ENCODE measurements at places on chromosomes 6 and 20.

DNA sequence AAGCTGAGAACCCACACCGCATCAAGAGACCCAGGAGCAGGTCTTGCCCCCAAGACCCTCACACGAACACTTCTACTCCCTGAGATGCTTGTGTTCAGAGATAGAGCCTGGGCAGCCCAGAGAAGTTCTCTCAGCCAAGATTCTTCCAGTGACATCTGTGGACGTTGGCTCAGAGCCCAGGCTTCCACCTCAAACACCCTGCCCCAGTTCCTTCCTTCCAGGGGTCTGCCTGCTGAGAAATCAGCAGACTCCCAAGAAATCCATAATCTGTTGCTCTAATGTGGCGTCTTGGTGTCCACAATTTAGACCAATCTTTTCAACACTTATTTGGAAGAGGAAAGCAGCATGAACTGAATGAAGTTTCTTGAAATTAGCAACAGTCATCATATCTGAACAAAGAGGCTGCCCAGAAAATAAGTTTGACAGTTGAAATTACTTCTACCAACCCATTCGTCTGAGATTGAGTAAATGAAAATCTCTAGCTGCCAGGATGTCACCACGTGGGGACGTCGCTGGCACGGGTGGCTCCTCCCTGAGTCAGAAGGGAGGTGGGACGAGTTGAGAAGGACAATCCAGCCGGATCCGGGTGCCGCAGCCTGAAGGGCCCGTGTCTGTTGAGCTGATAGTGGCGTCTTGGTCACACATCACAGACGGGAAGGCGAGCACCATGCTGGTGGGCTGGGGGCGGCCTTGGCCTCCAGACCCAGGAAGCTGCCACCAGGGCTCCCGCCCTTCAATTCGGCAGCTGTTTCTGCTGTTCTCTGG is 400.9 kb downstream of the TAF4 start:
- no peak for DNase-seq

DNA sequence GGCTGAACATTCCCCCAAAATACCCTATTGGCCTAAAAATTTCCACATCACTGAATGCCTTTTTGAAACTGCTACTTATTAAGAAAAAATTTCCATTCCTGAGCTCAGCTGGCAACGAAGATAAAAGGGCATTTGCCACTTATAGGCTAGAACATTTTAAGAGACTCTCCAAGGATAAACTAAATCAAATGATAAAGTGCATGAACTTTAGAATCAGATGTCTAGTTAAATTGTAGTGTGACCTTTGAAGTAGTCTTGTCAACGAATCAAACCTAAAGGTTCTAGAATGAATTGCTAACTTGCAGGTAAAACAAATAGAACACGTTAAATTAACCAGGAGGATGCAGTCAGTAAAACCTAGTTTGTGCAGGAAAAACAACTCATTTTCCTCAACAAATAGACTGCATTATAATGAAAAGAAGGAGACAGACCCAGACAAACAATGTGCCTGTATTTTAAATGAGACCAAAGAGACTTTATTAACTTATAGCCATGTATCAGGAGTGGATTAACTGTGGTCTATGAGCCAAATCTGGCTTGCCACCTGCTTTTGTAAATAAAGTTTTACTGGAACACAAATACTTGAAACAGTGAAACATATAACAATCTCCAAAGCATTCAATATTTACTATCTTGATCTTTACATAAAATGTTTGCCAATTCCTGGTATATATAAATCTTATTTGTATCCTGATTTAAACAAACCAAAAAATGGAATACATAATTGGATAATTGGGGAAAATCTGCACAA is 184.4 kb downstream of the MEI4 start:
- no peak for DNase-seq

DNA sequence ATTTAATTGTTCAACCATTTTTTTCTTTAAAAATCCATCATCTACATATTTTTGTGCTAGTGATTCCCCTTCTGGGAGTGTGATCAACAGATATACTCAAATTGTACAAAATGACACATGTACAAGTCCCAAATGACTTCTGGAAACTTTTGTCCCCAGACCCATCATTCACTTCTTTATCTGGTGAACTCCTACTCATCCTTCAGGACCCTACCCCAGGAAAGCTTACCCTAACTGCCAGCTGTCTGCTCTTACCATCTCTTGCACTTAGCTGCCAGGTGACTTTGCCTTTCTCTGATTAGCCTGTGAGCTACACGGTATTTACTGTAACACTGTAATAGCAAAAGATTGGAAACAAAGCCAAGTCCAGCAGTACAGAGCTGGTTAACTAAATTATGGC is 55.3 kb downstream of the JPH2 start:
- no peak for DNase-seq

GRCh38 chr6:87382861-87383260 is 24.9 kb upstream of the CFAP206 start:
- no peak for DNase-seq

- DNase-seq, result no peak
Observed at GRCh38 chr20:49811825-49812506, 662 bp upstream of the SLC9A8 start.

DNA sequence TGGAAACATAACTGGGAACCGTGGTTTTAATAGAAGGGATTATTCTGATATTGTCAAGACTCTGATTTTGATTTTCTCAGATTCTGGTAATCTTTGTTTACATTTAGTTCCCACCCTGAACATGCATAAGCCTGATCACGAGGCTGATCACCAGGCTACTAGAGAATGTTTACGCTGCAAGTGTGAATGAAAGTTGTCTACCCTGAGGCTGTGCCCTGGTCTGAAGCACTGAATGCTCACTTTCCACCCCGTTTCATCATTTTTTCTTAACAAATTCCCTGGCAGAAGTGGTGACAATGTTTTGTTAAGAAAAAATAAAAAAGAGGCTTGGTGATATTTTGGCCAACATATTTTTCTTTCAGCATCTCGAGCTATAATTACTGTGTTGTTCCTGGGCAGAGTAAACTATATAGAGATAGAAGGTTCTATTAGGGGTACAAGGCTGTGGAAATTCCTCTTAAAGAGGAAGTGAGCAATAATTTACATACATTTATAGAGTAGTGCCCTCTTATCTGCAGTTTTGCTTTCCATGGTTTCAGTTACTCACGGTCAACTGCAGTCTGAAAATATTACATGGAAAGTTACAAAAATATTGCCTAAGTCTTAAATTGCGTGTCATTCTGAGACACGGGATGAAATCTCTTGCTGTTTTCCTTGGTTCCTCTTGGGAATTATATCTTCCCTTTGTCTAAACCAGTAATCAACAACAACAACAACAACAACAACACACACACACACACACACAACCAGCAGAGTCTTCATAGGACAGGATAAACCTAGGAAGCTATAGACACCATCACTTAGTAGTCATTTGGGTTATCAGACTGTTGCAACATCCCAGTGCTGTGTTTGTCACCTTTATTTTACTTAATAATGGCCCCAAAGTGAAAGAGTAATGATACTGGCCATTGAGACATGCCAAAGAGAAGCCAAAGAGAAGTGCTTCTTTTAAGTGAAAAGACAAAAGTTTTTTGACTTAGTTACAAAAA is 566.6 kb upstream of the CITED2 start:
- DNase-seq, result no peak

DNA sequence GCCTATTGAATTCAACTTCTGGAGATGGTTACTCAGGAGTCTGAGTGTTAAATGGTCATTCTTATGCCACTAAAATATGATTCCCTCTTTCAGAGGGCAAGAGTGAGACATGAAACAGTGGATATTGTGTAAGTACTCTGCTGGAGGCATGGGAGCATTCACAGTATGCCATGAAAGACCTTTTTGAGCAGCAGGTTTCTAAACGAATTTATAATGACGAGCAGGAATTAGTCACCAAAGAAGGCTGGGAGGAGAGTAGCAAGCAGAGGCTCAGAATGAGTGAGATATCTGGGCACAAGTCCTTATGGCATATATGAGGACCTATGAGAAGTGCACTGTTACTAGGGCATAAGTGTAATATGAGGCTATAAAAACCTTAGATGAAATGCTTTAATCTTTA is 10.9 kb upstream of the MYB start:
- DNase-seq, result no peak
